Activated T-cell treated with anti-CD3 and anti-CD28 coated beads, Interleukin-2, amount 50 U/mL, for 48 hours (primary cell): ENCODE measurements at places on chromosomes 3 and 15.

- no peak for DNase-seq
These were observed 21.4 kb downstream of the BMF start for GRCh38 chr15:40087068-40087810.

DNA sequence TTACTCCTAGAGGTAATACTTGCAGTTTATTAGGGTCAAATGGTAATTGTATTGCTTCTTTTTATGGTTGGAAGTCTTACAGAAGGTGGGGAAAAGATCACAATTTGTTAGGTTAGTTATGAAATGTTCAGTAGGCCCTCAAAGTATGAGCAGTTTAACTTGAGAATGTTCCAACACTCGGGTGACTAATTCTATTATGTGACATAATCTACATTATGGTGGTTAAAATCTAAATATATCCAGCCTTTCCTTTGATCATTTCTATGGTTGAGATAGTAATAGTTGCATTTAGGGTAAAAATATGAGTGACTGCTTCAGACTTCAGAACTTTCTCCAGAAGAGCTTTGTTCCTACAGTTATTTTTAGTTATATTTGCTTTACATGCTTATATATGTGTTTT is 19.6 kb upstream of the FBXO22 start:
- DNase-seq: no peak

GRCh38 chr3:44402548-44402947 is 64.0 kb downstream of the TCAIM start:
- no peak for DNase-seq

GRCh38 chr15:63915209-63915872 is 81.6 kb upstream of the HERC1 start:
- DNase-seq: no peak

DNA sequence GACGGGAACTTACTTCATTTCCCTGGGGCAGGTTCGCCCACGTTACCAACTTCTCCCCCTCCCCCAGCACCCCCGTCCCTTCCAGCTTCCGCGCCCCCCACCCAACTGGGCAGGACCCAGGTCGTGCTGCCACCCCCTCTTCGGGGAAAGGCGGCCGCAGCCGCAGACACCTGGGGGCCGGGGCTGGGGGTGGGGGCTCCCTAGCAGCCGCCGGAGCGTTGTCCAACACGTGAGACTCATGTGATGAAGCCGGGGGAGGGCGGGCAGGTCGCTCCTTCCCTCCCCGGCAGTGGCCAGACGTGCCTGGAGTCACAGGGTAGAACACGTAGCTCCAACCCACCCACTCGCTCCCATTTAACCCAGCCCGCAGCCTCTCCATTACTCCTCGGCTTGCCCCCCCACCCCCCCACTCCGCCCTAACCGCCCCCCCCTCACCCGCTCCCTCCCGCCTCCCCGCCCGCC is 240 bp upstream of the BHLHE40 start:
- DNase-seq: peak; percentile 94

DNA sequence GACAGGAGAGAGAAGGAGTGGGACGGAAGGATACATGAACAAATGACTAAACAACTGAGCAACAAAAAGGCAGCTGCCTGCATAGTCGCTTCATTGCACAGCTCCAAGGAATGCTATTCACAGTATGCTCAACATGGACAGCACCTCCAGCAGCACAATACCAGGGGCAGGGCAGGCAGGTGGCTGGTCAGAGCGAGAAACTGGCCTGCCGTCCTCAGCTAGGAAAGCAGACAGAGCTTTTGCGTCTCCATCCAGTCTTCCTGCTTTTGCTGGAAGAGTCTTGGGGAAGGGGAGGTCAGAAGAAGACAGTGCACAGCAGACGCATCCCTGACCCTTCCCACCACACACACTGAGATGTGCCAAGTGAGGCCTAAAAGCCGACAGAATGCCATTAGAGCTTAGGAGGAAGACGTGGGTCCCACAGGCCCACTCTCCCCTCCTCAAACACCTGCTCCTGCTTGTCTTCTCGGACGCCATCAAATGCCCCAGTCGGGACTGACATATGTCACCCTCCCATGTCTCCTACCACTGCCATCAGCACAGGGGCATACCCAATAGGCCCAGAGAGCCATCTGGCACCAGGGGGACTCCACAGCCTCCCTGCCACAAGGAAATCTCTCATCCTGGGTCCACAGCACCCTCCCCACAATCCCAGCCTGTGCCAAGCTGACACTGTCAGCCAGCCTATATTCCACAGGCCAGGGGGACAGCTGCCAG is 3.9 kb downstream of the RAB6B start:
- DNase-seq: no peak

GRCh38 chr15:97874139-97874538 is 86.4 kb upstream of the ARRDC4 start:
- DNase-seq: no peak

GRCh38 chr15:58551764-58552504 is 120.1 kb downstream of the LIPC start:
- no peak for DNase-seq

DNA sequence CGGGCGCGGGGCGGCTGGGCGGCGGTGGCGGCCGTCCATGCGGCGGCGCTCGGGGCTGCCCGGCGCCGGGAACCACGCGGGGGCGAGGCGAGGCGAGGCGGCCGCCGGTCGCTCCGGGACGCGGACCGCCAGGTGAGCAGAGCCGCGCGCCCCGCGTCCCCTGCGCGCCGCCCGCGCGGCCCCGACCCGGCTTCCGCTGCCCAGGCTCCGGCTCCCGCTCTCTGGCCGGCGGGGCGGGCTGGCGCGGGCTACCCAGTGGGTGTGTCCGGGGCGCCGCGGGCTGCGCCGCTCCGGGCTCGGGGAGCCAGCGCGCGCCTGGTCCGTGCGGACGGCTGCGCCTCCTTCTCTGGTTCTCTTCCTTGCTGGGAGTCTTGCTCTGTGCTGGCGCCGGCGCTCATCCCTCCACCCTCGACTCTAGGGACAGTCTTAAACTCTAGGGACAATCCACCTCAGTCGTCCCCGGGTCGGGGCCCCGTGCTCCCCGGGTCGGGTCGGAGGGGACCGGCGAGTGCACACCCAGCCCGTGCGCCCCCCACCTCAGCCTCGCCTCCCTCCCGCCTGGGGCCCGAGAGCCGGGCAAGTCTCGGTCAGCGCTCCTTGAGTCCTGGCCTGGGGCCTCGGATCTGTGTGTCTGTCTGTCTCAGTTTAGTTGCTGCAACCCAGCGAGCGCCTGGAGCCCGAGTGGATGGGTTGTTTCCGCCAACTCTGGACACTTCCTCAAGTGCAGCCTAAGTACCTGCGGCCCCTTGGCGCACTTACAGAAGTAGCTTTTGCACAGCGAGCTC is 488 bp downstream of the THSD4 start:
- DNase-seq: peak; percentile 22

DNA sequence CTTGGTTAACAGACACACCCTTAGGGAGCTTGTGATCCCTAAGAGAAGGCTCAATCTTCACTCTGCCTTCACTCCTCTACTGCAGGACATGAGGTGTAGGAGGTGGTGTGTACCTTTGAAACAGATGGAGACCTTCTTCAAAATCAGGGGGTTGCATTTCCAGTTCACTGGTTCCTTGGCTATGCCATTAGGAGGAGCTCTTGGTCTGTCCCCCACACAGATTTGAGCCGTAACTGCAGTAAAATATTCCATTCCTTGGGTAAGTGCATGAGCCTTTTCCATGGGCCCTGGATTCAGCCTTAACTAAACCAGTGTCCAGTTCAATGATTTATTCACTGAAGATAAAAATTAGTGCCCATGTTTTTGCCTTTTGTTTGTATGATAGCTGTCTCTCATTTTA is 144.6 kb downstream of the MCTP2 start:
- no peak for DNase-seq

DNA sequence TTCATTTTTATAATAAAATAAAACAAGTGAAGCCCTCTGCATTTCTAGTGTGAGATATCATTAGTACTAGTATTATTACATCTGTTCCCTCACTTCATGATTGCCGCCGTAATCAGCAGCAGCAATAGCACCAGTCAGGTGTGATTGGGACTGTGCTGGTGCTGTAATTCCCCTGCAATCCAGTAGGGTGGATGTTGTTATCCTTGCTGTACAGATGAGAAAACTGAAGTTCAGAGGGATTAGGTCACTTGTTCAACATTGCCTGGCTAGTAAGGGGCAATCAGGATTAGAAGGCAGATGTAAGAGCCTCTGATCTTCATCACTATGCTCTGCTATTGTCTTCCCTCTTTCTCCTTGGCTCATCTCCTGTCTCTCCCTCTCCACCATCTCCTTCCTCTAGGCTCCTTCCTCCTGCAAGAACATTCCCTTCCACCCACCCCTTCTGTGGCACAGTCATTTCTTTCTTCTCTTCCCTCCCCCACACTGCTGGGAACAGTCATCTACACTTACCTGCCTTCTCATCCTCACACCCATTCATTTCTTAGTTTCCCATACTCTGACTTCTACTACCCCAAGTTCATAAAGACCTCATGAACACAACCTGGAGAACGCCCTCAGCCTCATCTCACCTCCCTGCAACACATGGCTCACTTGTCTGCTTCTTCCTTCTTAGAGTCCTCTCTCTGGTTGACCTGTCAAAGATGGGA is 29.7 kb downstream of the CRYGS start:
- DNase-seq: peak; percentile 57

DNA sequence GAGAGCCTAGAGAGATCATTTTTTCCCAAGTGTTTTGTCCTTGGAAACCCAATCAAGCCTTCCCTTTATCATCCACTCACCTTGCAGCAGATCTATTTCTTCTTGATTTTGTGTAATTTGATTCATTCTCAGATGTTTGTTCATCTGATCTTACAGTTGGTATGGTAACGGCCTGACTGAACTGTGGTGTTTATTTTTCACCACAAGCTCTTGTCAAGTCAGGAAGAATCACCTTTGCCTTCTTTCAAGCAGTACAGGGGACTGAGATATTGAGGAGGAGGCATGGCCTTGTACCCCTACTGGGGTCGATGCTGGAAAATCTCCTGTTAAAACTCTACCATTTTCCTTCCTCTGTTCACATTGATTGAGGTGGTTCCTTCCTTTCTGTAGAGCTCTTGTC is 361.4 kb upstream of the CFAP20DC start:
- no peak for DNase-seq

GRCh38 chr15:63881431-63881830 is 47.7 kb upstream of the HERC1 start:
- DNase-seq: no peak

- no peak for DNase-seq
These were observed 50.8 kb upstream of the SMAD6 start for GRCh38 chr15:66651198-66651597.

- DNase-seq: peak; percentile 38
These were observed 1.4 kb downstream of the CEMIP start for GRCh38 chr15:80780416-80781221.

DNA sequence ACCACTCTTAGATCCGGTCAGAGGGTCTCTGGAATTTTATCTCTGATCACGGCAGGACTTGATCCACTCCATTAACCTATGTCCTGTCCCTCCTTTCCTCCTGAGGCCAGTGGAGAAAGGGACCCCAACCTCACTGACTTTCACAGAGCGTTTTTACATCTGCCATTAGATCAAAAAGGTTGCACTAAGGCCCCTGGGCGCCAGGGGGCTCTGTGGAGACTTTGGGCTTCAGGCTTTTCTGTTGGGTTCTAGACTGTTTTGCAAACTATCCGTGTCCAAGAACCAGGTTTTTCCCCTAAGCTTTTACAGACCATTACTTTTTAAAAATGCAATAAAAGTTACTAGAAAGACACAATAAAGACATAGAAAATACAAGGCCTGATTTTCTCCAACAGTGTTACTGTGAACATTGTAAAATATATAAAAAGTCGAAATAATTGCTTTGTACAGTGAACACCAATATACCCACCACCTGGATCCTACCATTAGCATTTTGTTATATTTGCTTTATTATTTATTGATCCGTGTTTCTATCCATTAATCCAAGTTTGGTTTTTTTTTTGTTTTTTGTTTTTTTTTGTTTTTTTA is 159.7 kb downstream of the POLR2M start:
- peak; percentile 77 for DNase-seq

DNA sequence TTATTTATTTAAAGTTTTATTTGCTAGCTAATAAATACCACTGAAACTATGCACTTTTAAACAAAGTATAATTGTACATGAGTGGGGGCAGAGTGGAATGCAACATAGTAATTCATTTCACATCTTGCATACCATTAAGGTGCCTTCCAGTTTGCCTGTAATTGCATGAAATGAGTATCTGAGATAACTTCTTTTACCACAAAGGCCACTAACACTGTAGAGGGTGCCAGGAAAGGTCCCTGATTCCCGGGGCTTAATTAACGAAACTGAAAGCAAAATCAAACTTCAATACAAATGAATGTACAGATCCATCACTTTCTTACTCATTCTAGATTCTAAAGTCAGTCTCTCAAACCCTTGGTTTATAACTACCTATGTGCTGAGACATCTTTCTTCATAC is 2.1 kb downstream of the CD47 start:
- peak; percentile 53 for DNase-seq
